Mesenchymal stem cell (in vitro differentiated cells and primary cell): ENCODE measurements at places on chromosomes 13 and 19.

DNA sequence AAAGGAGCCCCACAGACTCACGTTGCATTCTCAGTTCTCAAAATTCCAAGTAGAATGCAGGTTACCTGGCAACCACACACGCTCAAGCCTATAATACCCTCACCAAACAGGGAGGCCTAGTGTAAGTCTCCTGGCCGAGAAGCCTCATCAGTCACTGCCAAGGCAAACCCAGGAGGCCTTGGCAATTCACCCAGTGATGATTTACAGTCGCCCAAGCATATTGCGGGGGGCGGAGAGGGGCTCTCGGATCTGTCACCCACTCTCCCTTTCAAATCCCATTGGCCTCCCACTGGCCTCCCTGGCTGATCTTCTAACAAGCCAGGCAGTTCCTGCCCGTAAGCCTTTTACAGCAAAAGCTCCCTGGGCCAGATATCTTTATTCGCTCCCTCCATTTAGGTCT is 1.1 kb downstream of the AKAP8L start:
- DNase-seq = no peak

- DNase-seq = no peak
Measured at GRCh38 chr19:4350111-4350510, 6.7 kb downstream of the MPND start.

DNA sequence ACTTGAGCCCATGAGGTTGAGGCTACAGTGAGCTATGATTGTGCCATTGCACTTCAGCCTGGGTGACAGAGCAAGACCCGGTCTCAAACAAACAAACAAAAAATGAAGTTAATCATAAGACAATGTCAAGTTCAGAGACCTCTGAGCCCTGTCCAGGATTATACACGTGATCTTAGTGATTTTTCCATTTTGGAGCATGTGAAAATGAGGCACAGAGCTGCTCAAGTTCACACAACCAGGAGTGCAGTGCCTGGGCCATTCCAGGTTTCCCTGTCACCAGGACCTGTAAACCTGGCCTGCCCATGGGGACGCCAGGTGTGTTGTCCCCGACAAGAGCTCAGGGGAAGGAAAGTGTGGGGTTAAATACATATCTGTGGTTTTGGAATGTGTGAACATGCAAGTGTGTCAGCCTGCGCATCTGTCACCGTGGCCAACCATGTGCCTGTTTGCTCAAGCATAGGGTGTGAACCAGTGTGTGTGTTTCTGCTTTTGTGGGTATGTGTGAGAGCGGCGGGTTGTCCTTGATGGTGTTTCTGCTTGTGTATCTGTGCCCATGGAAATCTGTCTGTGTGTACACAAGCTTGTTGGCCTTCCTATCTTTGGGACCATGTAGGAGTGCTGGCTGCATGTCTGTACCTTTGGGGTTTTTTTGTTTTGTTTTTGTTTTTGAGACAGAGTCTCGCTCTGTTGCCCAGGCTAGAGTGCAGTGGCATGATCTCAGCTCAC is 1.5 kb upstream of the FXYD1 start:
- DNase-seq = no peak

DNA sequence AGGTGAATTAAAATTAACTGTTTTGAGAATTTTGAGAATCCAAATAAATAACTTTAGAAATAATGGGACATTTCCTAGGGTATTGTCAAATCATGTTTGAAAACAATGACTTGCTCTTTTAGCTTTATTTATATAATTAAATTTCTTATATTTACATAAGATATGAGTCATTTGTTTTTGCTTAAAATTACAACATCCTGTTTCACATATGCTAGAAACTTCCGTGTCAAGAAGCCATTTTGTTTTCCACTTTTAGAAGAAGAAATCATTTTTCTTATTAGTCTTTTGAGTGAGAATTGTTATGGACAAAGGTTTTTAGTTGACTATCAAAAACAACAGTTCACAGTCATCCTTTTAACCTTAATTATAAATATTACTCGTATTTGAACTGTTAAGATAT is 48.2 kb downstream of the DPY19L3 start:
- peak; percentile 46 for DNase-seq

- DNase-seq = no peak
Measured at GRCh38 chr13:112615391-112615790, 27.4 kb upstream of the TUBGCP3 start.

GRCh38 chr19:11247391-11247790 is 8.0 kb downstream of the ANGPTL8 start:
- DNase-seq = no peak

- no peak for DNase-seq
Measured at GRCh38 chr13:39618561-39618960, 15.6 kb upstream of the LHFPL6 start.

- no peak for DNase-seq
Measured at GRCh38 chr19:29366757-29367156, 153.8 kb upstream of the UQCRFS1 start.

- DNase-seq = no peak
Measured at GRCh38 chr19:15913384-15913783, 15.5 kb upstream of the CYP4F2 start.

DNA sequence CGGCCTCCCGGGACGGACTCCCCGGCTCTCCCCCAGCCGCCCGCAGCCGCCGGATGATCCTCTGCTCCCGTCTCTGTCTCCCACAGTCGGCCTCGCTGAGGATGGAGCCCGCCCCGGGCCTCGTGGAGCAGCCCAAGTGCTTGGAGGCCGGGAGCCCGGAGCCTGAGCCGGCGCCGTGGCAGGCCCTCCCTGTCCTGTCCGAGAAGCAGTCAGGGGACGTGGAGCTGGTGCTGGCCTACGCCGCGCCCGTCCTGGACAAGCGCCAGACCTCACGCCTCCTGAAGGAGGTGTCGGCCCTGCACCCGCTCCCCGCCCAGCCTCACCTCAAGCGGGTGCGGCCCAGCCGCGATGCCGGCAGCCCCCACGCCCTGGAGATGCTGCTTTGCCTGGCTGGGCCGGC is 6.8 kb downstream of the ADAT3 start:
- DNase-seq = no peak

DNA sequence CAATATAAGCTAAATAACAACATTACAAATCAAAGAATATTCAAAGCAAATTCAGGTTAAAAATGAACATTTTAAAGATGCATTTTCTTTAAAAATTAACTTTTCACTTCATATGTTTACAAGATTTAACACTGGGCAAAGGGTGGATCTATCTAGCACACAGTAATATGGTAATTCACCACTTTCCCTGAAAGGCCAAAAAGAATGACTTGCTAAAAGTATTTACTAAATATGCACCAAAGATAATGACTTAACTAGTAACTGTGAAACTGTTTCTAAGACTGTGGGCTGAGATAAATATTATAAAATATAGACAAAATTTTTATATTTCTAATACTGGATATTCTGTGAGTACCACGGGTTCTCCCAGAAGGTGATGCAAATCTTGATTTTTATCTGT is 4.5 kb upstream of the EEF1AKMT1 start:
- DNase-seq = no peak

- DNase-seq = no peak
Measured at GRCh38 chr13:67713571-67713970, 483.4 kb upstream of the PCDH9 start.

DNA sequence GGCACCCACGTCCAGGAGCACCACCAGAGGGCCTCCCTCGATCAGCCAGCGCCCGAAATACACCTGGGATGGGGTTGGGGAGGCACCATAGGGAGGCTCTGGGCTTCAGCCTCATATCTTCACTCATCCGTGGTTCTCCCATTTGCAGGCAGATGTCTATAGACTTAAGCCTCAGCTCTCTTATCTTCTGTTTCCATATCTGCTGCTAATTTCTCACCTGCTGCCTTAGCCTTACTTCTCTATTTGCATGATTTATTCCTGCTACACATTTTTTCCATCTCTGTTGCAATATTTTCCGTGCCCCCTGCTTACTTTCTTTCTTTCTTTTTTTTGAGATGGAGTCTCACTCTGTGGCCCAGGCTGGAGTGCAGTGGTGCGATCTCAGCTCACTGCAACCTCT is 5.8 kb downstream of the GYS1 start:
- no peak for DNase-seq

DNA sequence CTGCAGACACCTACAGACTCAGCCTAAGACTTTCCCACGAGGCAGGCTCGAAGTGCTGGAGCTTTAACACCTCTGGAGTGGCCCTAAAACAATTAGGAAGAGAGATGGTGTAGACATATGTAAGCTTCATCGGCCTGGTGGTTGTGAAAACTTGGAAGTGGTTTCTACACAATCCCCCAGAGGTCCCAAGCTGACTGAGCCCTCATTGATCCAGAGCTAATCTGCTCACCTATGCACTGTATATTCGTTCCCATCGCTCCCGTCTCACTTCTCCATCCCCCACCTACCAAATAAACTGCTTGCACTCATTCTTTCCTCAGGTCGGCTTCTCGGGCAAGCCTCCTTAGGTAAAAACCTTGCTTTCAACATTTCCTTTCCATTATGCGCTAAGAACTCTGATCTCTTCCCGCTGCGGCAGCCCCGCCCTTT is 767 bp upstream of the ZNF793 start:
- DNase-seq = no peak

- no peak for DNase-seq
Measured at GRCh38 chr13:96130818-96131340, 41.0 kb downstream of the HS6ST3 start.

DNA sequence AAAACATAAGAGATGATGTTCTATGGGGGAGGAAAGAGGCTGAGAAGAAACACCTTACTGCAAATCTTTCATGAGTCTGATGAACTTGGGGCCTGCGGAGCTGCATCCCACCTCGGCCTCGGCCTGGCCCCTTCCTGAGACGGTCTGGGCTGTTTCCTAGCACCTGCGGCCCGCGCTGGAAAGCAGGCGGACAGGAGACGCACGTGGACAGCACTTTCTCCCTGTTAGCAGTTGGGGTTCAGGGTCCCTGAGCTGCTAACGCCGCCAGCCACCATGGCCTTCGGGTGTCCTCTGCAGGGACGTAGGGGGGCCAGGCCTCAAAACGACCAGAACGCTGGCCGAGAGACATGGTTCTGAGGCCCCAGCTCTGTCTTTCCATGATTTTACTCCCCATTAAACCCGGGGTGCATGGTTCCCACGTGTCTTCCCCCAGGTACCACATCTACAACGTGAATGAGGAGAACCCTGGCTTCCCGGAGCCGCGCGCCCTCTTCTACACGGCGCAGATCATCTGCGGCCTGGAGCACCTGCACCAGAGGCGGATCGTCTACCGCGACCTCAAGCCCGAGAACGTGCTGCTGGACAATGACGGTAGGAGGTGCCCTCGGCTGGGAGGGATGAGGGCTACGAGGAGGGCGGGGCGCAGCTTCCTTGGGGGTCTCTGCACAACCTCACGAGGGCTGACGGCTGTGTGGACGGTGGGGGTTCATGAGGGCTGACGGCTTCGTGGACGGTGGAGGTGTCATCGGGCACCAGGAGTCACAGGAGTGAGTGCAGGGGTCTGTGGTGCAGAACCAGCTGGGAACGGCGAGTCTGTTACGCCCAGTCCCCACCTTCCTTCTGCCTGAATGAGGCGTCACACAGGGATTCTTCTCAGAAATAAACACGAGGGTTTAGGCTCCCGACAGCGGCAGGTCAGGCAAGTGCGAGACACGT is 4.3 kb downstream of the GRK1 start:
- no peak for DNase-seq

DNA sequence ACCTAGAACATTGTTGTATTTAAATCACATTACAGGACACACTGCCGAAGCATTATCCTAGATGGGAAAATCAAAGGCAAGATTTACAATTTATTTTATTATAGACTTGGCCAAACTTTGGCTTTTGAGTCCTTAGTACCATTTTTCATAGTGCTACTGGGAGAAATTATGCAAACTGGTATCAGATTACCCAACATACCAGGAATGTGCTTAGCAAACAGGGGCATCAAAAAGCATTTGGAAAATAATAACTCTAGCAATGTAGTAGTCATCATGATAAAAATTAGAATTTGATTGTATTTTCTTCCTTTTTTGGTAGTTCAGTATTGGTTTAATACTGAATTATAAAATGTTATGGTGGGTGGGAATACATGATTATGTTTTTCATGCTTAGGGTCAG is 34.0 kb downstream of the GPC6 start:
- no peak for DNase-seq

DNA sequence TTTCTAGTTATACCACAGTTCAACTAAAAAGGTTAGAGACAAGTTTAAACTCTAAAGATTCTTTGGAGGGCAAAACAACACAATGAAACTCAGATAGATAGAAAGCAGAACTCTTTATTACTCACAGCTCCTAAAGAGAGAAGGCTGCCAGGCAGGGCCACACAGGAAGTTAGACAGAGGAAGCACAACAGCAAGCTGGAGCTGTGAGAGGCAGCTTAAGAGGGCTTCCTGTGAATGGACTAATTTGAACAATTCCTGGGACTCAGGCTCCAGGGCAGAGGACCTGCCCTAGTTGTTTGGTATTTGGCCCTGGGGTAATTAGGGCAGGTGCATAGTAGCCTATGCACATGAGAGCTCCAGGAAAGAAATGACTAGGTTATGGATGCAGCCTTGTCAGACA is 803.6 kb downstream of the DIAPH3 start:
- DNase-seq = no peak

DNA sequence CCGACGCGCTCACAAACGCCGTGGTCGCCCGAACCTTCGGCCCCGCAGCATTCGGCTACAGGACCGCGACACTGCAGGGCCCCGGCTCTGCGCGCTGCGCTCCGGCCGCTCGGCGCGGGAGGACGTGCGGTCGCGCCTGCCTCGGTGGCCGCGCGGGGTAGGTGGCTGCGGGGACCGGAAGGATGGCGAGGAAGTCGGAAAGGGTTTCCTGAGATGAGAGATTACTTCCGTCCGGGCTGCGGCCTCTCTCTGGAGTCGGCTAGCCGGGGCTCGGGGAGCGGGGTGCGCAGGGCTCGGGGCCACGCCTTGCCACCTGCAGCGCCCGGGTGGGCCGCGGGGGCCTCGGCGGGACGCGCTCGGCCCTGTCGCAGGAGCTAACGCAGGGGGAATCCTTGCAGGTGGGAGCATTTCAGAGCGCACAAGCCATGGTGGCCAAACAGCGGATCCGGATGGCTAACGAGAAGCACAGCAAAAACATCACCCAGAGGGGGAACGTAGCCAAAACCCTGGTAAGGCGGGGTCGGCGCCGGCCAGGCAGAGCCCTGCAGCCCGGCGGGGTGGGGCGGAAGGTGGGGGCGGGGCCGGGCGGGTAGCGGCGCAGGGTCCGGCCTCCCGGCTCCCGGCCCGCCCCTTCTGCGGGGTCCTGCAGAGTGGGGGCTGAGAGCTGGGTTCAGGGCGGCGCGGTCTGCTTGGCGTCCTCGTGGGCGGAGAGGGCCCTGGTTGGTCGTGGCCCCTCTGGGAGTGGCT is at the start of gene SERP2:
TSS of gene SERP2 (plus strand) at position 224 of the 747 bp plus-strand sequence. CDS start at position 426, 202 bp downstream.
- no peak for DNase-seq

DNA sequence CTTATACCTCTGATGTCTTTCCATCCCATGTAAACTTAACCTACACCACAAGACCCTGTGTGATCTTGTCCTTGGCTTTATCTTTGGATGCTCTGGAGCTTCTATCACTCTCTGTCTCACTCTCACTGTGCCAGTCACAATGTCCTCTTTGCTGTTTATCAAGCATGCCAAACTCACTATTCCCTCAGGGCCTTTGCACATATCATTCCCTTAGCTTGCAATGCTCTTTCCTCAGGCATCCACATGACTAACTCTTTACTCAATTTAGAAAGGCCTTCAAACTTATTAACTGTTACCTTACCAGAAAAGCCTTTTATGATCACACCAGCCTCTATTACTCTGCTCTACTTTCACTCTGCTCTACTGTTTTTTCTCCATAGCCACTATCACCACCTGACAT is 354.1 kb downstream of the RFC3 start:
- no peak for DNase-seq

- no peak for DNase-seq
Measured at GRCh38 chr13:110301083-110301482, 5.9 kb downstream of the COL4A1 start.
